ENCODE measurements at places on chromosomes 2 and 18.

DNA sequence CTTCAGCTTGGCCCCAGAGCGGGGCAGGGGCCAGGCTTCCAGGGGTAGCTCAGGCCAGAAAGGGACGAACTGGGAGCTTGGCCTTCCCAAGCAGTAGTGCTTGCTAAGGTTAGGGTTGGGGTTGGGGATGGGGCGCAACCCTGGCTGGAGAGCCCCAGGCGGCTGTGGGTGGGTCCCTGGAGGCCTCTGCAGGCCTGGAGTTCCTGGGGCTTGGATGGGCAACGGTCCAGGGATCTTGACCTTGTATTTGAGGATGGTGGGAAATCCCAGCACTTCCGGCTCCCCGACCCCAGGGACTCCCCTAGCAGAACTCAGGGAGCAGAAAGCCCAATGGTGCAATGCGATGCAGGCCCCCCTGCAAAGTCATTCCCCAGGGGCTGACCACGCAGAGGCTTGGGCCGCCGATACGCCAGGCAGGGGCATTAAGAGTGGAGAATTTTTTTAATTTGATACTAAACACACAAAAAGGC, 12.6 kb upstream of the MLPH start:
- no peak for DNase-seq

GRCh38 chr2:151520976-151521375, 111.3 kb downstream of the RIF1 start:
- DNase-seq: no peak

GRCh38 chr18:56158676-56159075, 479.7 kb downstream of the TXNL1 start:
- DNase-seq: no peak

DNA sequence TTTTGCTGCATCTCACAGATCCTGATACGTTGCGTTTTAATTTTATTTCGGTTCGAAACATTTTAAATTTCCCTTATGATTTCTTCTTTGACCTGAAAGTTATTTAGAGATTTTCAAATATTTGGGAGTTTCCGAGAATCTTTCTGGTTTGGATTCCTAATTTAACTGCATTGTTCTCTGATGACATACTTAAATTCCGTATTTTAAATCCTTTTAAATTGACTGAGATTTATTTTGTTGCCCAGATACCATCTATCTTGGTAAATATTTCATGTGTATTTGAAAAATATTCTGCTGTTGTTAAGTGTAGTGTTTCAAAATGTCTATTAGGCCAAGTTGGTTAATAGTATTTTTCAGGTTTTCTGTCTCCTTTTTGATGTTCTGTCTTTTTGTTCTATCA, 37.7 kb downstream of the MROH2A start:
- DNase-seq: no peak

DNA sequence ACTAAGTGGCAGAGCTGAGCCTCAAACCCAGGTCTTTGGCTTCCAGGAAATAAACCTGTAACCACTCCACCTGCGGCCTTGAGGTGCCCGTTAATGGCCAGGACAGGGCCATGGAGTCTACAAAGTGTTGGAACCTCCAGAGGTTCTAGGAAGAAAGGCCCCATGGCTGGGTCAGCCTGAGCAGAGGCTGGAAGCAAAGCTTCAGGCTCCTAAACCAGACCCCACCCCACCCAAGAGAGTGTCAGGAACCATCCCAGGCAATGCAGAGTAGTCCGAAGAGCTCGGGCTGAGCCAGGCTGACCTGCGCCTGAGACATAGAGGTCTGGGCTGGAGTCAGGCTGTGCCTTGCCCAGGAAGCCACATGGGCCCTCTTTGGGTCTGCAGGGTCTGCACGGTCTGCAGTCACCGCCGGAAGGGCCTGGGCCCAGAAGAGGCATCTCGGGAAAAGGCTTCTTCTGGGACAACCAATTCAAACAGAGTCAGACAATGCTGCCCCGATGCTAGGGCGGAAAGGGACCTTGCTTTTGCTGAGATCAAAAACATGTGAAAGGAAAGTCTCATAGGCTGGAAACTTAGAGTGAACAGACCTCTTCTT, 6.4 kb downstream of the CIB4 start:
- no peak for DNase-seq

DNA sequence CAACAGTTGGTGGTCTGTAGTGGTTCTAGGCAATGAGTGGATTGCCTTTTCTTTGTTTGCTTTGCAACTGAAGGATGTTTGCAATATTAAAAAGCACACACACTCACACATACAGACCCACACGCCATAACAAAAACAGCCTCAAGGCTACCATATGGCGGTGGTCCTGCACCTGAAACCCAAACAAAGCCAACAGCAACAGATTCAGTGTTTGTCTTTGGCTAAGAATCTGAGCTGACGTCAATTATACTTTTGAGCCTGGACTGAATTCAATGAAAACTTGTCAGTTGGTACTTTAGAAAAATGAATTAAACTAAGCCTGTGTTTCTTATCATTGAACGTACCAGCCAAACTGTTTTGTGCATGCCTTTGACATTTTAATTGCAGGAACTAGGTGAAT, 65.0 kb upstream of the NYAP2 start:
- peak; percentile 83 for DNase-seq

- no peak for DNase-seq
Observed at GRCh38 chr18:39863916-39864315, 2091.1 kb upstream of the PIK3C3 start.

DNA sequence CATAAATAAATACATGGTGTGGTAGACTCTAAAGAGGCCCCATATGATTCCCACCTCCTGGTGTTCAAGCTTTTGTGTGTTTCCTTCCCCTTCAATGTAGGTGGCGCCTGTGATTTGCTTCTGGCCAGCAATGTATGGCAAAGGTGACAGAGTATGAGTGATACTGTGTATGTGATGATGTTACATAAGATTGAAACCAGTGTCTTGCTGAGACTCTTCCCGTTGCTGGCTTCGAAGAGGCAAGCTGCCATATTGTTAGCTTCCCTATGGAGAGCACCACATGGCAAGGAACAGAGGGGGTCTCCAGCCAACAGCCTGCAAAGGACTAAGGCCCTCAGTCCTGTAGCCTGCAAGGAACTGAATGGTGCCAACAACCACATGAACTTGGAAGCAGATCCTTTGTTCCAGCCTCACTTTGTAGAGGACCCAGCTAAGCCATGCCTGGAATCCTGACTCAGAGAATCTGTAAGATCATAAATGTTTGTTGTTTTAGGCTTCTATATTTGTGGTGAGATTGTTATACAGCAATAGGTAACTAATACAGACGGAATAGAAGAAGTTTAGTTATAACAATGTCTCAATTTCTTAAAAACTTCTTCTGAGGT, 1.7 kb upstream of the SMAD4 start:
- peak; percentile 25 for DNase-seq

GRCh38 chr2:54081574-54081973, 33.8 kb upstream of the ACYP2 start:
- no peak for DNase-seq

GRCh38 chr2:43220229-43220751, 6.1 kb downstream of the ZFP36L2 start:
- DNase-seq: no peak

DNA sequence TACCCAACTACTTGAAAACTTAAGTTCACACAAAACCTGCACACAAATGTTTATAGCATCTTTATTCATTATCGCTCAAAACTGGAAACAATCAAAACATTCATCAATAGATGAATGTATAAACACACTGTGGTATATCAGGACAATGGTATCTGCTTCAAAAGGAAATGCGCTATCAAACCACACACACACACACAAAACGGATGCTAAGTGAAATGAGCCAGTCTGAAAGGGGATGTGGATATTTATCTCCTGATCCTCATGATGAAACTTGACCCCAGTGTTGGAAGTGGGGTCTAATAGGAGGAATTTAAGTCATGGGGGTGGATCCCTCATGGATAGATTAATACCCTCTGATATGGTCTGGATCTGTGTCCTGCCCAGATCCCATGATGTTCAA, 22.0 kb downstream of the PDCL3 start:
- DNase-seq: no peak

- no peak for DNase-seq
Observed at GRCh38 chr2:120299561-120299960, 46.4 kb upstream of the INHBB start.
